H7 (cell line): ENCODE measurements at places on chromosomes 7 and 10. TPM values are rescaled to one million over a fixed set of nuclear protein-coding genes. Genes with fewer than 3 reads are reported as not detected.

The TRPV5 gene
- not detected in 2 replicates for total RNA-seq

DNA sequence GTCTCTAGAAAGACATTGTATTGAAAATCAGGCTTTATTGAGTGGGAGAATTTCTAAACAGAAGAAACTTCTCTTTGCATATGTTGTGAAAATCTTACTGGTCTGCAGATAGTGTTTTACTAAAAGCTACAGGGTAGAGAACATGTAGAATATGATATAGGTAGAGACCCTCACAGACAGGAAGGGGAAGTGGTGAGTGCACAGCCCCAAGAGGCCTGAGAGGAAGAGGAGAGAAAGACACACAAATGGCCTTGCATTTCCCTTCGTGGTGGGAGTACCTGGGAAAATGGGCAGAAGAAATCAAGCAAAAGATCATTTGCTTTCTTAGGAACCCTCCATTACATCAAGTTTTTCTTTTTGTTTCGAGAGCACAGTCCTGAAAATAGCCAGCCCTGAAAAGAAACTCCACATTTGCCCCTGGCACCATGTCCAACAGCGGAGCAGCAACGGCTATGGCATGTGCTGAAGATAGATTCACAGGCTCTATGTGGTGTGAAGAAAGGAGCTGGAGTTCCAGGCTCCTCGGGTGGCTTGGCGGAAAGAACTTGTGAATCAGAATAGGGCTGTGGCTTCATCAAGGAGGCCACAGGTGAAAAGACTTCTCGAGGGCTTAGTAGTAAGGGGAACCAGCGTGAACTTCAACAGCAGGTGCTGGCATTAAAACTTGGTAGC lies 143.5 kb downstream of the CALCR start:
- no peak for DNase-seq

The TRIM50 gene
- total RNA-seq, result 0.11 TPM in 1 of 2 replicates, not detected in the other

The PLXNA4 gene
- total RNA-seq, result 0.59 and 1.0 TPM in 2 replicates

DNA sequence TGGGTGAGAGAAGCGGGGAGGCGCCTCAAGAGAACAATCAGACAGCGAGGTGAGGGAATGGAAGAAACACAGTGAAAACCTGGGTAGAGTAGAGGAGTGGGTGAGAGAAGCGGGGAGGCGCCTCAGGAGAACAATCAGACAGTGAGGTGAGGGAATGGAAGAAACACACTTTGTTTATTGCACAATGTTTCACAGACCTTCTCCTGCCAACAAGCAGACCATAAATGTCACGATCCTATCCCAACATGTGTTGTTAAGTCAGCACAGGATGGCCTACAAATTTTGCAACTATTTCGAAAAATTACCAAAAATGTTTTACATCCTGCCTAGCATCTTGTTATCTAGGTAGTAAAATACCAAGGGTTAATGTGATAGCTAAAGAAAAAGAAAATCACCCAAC lies 115.3 kb downstream of the JAZF1 start:
- DNase-seq, result no peak

The TAS2R38 gene
- total RNA-seq, result not detected in 2 replicates
